ENCODE measurements at places on chromosomes 1 and 21.

GRCh38 chr1:212600071-212600915 is 8.3 kb upstream of the ATF3 start:
- no peak for DNase-seq

DNA sequence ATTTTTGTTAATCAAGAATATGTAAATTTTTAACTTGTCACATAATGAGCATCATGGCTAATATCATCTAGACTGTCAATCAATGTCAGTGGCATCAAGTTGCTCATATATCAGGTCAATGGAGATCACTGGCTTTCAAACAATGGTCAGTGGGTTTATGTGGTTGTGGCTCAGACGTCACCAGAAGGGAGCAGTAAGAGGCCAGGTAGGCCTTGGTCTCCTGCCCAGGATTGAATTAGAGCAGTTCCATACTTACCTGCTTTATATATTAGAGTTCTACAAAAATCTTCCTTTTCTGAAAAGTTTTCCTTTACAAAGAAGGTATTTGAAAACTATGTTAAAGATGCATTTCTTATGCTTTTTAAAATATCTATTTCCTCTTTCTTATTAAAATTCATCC is 206.3 kb upstream of the B3GALT2 start:
- no peak for DNase-seq

DNA sequence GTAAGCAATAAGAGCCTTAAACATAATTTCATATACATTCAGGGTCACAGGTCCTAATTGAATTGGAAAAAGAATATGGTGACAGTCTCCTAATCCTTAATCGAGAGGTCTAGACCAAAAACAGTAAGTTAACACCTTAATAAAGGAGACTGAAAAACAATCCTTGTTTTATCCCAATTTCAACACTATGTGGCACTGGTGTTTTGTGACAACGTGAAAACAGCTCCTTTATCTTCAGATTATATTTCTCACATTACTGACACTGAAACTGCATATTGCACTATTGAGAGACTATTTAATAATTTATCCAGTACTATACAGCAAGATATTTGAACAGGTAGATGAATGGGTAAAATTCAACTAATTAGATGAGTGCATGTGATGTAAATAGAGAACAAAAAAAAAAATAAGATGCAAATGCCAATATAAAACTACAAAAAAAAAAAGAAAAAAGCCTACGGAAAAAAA is 34.1 kb downstream of the TP53BP2 start:
- peak; percentile 59 for DNase-seq

DNA sequence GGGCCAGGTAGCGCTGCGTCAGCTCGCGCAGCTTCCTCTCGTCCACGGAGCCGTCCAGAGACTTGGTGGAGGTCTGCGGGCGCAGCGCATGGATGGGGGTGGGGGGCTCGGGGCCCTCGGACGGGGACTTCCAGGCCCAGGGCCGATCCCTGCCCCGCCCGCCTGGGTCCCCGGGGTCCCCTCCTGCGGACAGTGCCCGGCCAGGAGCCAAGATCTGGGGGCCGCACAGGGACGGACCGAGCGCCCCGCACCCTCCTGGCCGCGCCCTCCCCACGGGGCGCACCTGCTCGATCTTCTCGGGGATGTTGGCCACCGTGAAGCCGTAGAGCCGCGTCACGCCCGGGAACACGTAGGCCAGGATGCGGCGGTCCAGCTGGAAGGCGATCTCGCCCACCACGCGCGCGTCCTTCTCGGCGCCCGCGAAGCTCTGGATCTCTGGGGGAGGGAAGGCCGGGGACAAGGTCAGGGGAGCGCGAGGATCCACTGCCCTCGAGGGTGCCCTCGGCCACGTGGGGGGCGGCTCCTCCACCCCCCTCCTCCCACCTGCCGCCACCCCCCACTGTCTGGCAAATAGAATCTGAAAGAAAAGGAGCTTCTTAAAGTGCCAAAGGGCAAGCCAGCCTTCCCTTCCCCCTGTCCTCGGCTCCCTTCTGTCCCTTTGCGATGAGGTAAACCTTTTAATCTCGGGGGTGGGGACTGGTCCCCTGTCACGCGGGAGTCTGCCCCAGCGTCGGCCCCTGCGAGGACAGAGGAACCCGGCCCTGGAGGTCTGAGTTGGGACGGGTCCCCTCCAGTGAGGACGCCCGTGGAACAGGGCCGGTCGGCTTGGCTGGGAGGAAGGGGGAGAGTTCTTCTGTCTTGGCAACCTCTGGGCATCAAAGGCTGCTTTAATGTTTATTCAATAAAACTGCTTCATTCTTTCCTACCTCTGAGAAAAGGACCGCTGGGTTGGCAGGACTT is 6.5 kb upstream of the FTCD start:
- no peak for DNase-seq

DNA sequence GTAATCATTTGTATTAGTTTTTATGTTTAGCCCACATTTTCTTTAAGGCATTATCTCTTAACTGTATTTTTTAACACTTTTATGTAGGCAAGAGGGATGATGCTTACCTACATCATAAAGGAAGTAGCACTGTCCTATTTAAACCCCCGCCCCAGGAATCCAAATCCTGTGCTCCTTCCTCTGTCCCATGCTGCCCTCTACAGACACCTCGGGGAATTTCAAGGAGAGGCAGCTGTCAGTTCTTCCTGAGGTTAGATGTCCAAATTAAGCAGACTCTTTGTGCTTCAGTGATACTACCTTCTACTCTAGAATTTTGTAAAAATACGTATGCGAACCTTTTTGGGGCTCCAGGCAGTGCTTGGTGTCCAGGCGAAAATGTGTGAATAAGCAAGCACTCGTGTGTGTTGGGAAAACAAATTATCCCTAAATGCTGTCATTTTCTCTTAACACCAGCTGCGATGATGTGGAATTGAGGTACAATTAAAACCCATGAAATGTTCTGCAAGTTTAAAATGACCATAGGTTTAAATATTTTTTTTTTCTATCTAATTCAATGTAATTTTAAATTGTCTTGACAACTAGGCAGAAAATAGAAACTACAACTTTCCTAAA is 19.2 kb downstream of the CRCT1 start:
- no peak for DNase-seq

DNA sequence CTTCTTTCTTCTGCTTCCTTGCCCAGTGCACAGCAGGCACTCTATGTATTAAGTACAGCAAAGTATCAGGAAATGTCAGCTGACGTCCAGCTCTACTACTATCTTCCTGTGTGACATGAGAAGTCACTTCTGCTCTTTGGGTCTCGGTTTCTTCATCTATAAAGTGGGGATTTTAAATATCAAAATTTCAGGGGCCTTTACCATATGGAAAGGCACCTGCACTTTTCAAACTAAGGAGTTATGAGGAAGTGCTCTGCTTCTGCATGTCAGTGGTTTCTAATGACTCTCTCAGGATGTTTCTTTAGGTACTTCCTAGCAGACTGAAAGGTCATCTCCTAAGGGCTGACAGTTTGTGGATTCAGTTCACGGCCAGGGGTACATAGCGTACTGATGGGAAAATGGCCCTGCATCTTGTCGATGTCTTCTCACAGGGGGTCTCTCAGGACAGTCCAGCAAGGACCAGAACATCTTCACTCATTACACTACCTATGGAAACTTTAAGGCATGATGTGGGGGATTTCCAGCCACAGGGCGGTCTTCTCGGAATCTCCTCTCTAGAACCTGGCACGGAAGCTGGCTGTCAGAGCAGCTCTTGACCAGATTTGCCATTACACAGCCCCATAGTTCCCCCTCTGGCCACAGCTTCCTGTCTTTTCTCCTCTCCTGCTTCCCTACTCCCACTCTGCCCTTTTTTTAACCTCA is 42.0 kb upstream of the MTF1 start:
- no peak for DNase-seq

- DNase-seq = peak; percentile 58
Observed at GRCh38 chr1:226602186-226603021, 53.8 kb downstream of the STUM start.

DNA sequence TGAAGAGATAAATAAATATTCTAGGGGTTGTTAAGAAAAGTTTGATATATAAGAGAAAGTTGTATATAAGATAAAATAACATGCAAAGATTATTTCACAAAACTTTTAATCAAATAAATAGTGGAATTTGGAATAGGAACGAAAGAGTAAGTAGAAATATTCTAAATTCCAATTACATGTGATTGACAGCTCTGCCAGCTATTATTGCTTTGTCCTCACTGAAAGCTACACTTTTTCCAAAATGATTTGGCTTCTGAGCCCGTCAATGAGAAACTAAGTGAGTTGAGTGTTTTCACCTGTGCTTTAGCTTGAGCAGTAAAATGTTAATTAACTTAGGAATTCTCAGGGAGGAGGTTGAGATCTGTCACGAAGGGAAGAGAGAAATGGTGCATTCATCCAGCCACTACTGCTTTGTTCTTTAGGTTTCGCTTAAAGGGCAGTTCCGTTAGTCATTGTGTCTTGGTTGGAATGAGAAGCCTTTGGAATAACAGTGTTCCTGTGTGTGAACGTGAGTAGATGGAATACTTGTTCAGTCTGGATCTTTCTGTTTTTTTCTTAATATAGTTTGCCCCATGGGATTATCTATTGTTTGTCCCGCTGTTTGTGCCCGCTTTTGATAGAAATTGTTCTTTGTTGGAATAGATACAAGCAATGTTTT is 63.3 kb upstream of the CR1L start:
- no peak for DNase-seq

GRCh38 chr1:224170748-224171478 is 12.1 kb upstream of the DEGS1 start:
- DNase-seq = no peak

DNA sequence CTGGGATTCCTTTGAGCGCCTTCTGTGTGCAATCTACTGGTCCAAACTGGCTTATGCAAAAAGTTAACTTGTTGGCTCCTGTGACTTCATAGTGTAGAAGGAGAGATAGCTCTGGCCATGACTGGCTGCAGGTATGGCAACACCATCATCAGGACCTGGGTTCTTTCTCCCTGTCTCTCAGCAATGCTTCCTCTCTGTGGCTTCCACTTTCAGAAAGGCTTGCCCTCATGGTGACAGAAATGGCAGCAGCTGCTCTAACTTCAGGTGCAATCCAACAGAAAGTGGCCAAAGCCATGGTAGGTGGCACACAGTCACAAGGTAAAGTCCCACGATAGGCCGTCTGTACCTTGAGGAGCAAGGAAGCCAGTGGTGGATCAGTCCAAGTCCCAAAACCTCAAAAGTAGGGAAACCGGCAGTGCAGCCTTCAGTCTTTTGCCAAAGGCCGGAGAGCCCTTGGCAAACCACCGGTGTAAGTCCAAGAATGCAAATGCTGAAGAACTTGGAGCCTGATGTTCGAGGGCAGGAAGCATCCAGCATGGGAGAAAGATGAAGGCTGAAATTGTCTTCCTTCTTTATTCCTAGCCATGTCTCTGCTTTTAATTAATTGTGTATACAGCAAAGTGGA is 45.0 kb downstream of the ZBTB40 start:
- no peak for DNase-seq

GRCh38 chr1:90407737-90408136 is 309.4 kb downstream of the BARHL2 start:
- DNase-seq = no peak

- peak; percentile 69 for DNase-seq
Observed at GRCh38 chr1:59318271-59318860, 21.5 kb downstream of the FGGY start.

DNA sequence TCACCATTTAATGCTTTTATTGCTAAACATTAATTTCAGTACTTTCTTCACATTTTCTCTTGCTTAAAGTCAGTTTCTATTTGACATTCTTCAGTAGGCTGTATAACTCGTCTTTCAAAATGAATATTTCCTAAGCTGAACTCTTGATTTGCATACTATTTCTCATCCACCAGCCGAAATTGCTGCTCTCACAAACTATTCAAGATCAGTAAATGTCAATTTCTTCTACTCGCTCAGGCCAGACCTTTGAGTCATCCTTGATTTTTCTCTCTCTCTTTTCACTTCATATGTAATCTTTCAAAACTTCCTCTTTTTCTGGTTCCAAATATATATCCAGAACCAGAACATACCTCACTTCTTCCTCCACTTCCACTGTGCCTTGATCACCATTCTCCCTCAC is 990.0 kb downstream of the KCNT2 start:
- no peak for DNase-seq

DNA sequence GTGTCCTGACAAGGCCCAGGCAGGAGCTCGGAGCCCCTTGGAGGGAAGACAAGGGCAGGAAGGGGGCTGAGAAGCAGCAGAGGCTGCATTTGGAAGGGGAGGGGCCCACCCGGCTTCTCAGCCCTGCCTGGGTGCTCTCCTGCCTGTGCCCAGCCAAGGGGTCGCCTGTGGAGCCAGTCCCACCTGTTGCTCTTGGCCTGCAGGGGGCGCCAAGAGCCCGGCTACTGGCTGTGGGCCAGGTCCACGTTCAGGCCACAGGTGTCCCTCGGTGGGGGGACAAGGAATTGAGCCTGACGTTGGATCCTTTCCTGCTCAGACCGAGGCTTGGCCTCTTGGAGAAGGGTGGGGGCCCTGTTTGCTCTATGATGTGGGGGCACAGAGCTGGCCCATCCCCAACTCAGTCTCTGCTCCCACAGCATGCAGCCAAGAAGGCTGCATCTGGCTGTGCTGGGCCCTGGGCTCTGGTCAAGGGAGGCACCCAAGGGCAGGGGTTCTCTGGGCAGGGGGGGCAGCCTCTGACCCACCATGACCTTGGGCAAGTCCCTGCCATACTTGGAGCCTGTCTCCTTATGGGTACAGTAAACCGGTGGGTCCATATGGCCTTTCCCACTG is 10.9 kb downstream of the WNT4 start:
- DNase-seq = no peak

- DNase-seq = peak; percentile 42
Observed at GRCh38 chr1:192506741-192507155, 68.8 kb upstream of the RGS1 start.

- no peak for DNase-seq
Observed at GRCh38 chr1:16017076-16017460, 775 bp downstream of the HSPB7 start.

GRCh38 chr1:75724472-75725022 is at the start of gene ACADM:
Gene ACADM, plus strand, starts transcription at chr1:75724709. Its CDS starts 79 bp downstream, at chr1:75724788.
- peak; percentile 92 for DNase-seq

DNA sequence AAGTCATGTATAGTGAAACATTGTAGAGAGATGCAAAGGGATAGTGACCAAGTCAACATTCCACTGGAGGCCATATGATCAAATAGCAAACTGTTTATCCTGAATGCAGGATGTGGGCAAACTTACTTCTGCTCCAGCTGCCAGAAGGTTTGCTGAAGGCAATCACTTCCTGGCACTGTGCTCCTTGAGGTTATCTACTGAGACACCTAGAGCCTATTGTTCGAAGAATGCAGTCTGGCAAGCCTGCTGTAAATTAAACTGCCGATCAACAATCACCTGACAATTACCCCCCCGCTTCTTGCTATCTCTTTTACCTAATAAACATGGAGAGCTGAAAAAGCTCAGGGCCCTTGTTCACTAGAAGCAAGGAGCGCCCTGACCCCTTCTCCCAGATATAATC is 139.4 kb upstream of the B3GALT2 start:
- no peak for DNase-seq

GRCh38 chr21:42469272-42469671 is 26.8 kb downstream of the RSPH1 start:
- DNase-seq = no peak
